ENCODE measurements at places on chromosomes 6 and 20.
A peak's percentile ranks its signal among the peaks of the same experiment; 100 is the strongest.

DNA sequence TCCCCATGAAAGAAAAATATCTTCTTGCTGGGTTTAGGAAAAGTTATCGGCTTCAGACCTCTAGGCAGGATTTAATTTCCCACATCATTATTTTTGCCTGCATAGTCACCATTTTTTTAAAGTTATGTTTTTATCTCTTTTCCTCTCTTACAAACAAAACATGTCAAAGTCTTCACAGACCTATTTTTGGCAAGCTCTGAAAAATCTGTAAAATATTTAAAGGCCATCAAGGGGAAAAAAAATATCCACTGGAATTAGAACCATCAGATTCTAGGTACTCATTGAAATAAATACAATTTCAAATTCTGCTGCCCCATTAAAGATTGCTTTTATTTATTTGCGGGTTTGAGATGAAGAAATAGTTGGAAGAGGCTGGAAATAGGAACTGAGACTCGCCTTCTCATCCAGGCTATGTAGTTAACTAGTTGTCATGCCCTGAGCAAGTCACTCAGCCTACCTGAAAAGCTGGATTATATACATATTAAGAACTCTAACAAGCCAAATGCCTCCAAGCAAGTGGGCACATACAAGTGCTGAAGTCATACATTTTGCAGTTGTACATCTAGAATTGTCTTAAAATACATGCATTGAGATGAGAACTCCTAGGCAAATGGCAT is 101.7 kb upstream of the SASH1 start:
- no peak for DNase-seq

- DNase-seq = no peak
Measured at GRCh38 chr6:89939144-89939543, 44.9 kb downstream of the GJA10 start.

GRCh38 chr20:60960500-60960899 is 291.6 kb upstream of the CDH4 start:
- DNase-seq = no peak

DNA sequence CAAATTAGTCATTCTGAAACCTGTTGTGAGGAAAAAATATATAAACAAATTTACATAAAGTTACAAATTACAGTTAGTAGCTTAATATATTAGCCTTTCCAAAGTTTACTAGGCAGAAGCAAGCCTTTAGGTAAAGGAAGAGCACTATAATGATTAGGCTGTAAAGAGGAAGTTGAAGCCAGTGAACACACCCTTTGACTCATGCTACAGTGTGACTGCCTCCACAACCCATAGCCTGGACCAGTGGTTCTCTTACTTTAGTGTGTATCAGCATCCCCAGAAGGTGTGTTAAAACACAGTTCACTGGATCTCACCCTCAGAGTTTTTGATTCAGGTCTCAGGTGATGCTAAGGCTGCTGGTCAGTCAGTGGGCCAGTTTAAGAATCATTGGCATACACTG is 91.4 kb upstream of the DEFB112 start:
- DNase-seq = no peak

- DNase-seq = no peak
Measured at GRCh38 chr20:41342474-41343464, 2.1 kb downstream of the LPIN3 start.

DNA sequence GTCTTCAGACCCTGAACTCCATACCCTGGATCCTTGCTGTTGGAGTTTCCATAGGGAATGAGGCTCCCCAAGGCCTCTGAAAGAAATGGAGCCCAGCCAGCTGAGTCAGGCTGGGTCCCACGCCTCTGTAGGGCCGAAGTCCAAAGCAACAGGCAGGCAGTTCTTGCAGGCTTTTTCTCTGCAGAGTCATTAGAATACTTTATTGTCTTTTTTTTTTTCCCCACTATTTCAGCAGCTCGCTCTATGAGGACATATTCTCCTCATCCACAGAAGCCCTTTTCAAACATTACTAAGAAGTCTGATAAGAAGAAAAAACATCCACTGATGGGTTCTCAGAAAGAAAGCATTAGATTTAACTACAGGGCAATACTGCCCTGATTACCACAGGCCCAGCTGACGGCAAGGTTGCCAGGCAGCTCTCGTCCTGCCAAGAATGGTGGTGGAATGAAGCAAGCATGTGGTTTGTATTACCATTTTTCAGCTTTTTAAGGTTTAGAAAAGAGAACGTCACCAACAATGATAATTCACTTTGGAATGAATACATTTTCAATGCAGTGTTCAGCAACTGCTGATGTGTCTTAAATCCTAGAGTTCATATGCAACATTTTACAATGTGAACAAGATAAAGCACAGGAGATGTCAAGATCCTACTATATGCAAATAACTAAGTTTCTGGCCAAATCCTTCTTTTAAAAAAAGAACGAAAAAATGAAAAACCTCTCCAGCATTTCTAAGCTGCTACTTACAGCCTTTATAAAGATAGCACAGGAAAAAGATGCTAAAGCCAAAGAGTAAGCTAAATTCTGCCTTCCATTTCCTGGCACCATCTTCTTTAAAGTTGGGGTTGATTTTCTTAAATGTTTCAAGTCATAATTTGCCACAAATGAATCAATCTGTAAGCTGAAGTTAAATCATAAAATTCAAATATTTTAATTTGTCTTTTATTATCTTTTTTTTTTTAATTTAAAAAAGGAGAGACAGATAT is 223.6 kb upstream of the CITED2 start:
- DNase-seq = no peak

DNA sequence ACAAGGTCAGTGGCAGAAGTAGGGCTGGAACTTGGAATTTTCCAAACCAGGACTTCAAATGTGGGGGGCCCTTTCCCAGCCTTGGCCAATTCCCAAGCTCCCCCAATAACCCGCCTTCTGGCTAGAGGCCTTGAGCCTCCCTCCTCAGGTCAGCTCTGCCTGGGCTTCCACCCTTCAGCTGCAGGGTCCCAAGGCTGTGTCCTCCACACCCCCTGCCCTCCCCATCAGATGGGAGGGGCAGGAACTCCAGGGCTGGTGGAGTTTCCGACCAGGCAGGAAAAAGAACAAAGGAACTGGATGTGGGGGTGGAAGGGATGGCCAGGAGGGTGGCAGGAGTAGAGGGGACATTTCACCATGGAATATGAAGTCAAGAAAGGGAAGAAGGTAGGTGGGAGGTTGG is at the start of gene CCM2L:
Gene CCM2L, plus strand, starts transcription at position 338 of the 400 bp plus-strand sequence. Its CDS starts 17 bp downstream, at position 355.
- DNase-seq = no peak

GRCh38 chr6:3356056-3356823 is 97.5 kb downstream of the PSMG4 start:
- peak; percentile 10 for DNase-seq

- DNase-seq = no peak
Measured at GRCh38 chr20:3309226-3309625, 70.2 kb upstream of the SLC4A11 start.

- no peak for DNase-seq
Measured at GRCh38 chr6:52010806-52011205, 76.6 kb downstream of the PKHD1 start.

DNA sequence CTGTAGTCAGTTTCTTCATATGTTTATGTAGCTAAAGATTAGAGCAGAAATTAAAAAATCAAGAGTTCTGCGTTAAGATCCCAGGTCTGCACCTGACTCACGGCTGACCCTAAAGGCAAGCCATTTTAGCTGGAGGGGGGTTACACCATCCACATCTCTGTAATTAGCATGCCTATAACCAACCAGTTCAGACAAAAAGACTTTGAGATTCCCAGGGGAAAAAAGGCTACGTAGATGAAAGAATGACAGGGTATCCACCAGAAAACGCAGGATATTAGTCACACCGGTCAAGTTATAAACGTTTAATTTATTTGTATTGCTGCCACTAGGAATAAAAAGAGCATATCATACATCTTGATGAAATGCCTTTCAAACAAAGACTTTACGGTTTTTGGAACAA is 299.1 kb downstream of the FOXC1 start:
- no peak for DNase-seq

- no peak for DNase-seq
Measured at GRCh38 chr6:48754641-48755040, 643.6 kb upstream of the PTCHD4 start.

- no peak for DNase-seq
Measured at GRCh38 chr20:17339000-17339399, 112.2 kb downstream of the PCSK2 start.

- no peak for DNase-seq
Measured at GRCh38 chr6:167856474-167856873, 29.8 kb downstream of the AFDN start.

DNA sequence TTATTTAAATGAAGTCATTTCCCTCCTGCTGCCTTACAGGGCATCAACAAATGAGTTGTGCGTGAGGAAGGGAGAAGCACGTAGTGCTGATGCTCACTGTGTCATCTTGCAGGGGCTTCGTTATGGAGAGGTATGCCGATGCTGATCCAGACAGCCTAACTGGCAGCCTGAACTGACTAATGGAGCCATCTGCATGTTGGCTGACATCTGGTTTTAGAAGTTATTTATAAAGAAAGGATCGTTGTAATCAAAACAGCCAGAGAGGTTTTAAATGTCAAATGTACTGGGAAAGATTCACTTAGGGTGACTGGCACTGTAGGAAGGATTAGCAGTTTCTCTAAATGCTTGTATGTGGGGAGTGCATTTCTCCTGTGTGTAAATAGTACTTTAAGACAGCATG is 54.6 kb downstream of the FARS2 start:
- no peak for DNase-seq

DNA sequence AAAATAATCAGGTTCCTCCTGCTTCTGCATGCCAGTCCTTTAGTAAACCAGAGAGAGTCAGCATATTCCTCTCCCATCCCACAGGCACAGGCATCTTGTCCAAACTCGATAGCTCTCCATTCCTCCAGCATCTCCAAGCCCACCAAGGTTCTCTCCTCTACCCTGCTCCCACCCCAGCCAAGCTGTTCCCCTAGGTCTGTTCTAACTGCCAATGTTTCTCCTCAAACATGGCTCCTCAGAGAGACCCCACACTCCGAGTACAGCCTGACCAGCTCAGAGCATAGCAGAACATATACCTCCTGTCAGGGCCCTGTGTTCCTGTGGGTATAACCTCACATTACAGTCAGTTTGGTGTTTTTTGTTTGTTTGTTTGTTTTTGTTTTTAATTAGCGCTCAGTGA is 177.8 kb downstream of the VEGFA start:
- DNase-seq = no peak

DNA sequence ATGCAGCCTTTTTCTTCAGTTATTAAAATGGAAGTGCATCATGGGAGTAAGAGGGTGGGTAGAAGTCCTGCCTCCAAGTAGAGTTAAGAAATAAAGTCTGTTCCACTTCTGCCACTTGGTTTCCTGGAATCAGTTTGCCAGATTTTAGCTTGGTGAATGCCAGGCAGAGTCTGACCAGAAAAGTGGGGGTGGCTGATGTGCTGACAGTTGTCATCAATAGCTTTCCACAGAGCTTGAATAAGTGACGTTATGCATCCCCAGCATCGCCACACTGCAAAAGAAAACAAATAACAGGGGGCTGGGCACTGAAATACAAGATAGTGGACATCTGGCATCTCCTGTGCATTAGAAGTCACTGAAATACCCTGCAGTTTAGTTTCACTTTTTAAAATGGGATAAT is 30.8 kb upstream of the CEP162 start:
- DNase-seq = no peak

GRCh38 chr20:53776858-53777257 is 183.2 kb upstream of the ZNF217 start:
- DNase-seq = no peak

DNA sequence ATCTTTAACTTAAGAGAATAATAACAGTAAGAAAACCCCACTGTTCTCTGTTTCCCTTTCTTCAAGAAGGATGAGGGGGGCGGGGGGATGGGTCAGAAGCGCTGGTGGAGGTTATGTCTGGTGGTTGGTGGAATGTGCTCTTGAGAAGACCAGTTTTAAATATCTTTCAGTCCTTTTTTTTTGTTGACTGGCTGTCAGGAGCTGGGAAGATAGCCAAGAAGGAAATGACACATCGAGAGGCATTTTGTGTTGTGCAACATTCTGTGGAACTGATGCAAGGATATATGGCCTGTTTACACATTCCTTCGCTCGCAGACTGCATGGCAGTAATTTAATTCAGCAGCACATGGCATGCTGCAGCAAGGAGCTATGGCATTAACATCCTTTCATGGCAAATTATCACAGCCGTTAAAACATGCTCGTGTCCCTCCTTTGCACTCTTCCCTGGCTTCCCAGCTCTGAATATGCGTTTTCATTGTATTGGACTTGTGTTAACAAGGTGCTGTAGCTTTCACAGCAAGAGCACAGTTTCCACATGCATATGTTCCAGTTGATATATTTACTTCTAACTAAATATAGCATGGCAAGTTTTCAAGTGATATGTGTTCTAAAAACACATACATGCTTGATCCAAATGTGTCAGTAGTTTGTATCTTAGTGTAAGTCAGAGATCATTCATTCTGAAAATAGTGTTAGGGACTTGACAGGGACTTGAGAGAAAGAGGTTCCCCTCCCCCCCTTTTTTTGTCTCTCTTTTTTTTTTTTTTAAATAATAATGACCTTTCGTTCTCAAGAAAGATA is 68.2 kb upstream of the SUPT3H start:
- no peak for DNase-seq

All from stimulated activated CD8-positive, alpha-beta memory T cell treated with anti-CD3 and anti-CD28 coated beads, Interleukin-4, amount 100 ng/mL, for 4 hours (primary cell).